ENCODE measurements at places on chromosomes 5 and 9.

GRCh38 chr5:14298126-14298847 lies 155.1 kb downstream of the TRIO start:
- DNase-seq: peak; percentile 35

DNA sequence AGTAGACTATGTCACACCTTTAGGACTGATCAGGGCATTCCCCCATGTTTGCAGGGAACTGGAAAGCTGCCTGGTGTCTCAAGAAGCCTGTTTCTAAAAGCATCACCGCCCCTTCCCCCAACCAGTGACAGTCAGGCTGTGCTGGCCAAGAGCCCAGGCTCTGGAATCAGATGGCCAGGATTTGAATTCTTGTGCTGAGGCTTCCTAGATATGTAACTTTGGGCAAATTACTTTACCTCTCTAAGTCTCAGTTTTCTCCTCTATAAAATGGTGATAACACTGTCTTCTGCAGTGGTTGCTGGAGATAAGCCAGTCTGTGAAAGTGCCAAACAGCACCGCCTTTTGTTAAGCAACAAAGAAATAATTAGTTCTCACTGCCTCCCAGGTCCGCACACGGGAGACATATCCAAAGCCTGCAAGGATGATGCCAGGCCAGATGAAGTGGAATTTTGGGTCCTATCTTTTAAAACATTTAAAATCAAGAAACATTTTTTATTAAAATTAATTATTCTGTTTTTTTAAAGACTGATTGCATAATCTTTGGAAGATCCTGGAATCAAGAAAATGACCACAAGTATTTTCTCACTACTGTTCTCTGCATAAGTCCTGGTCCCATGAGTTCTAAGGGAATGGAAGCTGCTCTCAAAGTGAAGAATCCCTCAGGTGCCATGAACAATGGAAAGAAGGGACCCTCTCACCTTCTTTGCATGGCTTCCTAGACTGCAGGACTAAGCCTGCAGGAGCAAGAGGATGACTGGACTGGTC lies 13.9 kb downstream of the SLC31A2 start:
- DNase-seq: peak; percentile 64

- DNase-seq: peak; percentile 23
These were observed 167.1 kb downstream of the PIK3R1 start for GRCh38 chr5:68382640-68383039.

- DNase-seq: no peak
These were observed 9.1 kb downstream of the GNE start for GRCh38 chr9:36249189-36249588.

DNA sequence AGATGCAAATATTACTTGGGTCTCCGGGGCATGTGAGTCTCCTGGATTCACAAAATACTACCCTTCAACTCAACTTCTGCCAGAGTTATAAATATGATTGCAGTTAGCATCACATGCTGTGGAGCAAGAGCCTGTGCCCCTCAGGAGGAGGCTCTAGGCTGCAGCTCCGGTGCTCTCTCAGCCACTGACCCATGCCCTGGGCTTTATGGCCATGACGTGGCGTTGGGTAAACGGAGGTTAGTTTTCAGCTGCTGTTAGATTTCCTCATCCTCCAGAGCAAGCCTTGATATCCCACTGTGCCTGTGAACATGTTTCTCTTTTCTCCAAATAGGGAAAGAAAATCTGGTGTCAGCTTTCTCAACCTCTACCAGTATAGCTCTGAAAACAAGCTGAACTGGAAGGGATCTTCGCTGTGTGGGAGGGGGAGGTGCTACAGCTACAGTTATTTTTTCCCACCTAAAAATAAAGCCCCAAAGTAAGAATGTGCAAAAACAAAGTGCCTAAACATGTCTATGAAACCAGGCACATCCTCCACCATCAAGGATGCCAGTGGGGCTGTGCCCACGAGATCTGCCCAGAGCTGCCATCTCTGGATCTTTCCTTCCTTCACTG lies 124.4 kb upstream of the GPR151 start:
- no peak for DNase-seq

DNA sequence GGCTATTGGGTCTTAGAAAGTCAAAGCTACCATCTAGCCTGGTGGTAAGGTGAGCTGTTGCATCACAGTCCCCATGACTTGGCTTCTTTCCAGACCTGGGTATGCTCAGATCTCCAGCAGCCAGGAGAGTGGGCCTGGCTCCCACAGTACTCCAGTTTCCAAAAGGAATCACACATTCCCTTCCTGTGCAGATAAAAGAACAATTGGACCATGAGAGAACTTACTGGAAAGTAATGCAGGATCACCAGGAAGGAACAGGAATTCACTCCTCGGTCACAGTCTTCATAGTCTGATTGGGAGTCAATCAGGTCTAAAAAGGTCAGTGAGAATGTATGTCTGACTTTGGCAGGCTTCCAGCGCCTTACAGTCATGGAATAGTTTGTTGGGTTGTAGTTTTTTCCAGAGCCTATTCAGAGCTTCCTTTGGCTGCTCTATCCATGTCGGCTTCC lies 47.8 kb upstream of the CD180 start:
- peak; percentile 82 for DNase-seq

GRCh38 chr9:125436613-125437443 lies 175.2 kb downstream of the GAPVD1 start:
- no peak for DNase-seq

- DNase-seq: no peak
These were observed 853 bp downstream of the DCP2 start for GRCh38 chr5:112977440-112977861.

DNA sequence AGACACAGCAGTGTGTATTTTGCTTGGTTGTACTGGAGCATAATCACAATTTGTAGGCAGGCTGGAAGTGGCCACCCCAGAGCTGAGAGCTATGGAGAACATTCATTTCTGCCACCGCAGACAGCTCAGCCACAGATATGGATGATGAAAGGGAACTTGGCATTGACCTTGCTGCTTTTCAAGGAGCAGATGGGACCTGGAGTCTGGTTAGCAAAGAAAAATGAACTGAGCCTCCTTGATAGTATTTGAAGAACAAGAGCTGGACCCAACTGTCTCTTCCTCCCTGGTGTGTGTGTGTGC lies 395.2 kb upstream of the ZNF462 start:
- DNase-seq: no peak

- DNase-seq: no peak
These were observed 4.7 kb upstream of the PANK3 start for GRCh38 chr5:168583742-168584482.

- no peak for DNase-seq
These were observed 17.5 kb upstream of the CXCL14 start for GRCh38 chr5:135596157-135596763.

- no peak for DNase-seq
These were observed 158.7 kb downstream of the IRX2 start for GRCh38 chr5:2592766-2593165.

GRCh38 chr5:132180134-132180745 lies 47.4 kb downstream of the P4HA2 start:
- DNase-seq: peak; percentile 82

DNA sequence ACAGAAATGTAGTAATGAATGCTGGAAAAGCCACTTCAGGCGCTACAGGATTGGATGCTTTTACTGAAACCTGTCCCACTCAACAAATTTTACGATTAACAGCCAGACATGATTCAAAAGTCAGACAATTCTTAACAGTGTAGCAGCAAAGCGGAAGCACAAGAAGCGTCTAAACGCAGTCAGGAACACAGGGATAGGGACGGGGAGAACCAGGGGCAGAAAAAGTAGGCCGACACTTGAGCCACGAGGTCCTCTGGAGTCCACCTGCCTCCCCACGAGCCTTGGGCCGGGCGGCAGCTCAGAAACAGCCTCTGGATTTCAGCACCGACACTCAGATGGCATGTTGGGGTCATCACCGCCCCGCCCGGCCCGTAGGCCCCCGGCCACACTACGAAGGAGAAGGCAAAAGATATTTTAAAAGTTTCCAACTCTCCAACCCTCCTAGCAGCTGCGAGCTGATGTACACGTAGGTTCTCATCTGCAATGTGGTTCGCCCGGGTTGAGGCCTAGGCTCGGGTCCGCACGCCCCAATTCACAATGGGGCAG lies 615 bp downstream of the RACK1 start:
- no peak for DNase-seq

DNA sequence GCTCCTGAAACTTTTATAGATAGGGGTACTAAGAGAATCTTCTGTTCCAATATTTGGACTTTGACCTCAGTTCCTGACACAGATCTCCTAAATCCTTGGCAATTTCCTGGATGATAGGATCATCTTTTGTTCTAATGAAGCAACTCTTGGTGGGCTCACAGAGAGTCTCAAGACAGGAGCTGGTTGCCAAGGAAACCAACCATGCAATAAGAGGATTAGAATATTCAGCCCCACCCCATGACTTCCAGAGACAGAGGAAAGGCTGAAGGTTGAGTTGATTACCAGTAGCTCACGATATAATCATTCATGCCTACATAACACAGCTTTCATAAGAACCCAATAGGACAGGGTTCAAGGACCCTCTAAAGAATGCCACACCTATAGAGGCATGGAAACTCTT lies 2050.2 kb upstream of the CDH6 start:
- DNase-seq: no peak

DNA sequence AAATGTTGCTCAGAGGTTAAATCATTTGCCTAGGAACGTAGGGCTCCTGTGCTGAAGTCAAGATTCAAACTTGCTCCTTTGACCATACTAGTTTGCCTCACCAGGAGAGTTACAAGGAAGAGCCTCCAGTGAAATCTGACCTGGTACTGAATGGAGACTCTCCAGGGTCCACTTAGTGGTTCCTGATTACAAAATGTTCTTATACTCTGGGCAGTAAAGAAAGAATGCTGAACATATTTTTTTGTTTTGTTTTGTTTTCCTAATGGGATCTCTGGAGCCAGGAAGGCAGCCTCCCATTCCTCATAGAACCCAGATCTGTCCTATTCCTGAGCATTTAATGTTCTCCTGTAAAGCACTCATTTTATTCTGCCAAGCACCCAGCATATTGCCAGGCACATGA lies 256.5 kb upstream of the CLINT1 start:
- no peak for DNase-seq

DNA sequence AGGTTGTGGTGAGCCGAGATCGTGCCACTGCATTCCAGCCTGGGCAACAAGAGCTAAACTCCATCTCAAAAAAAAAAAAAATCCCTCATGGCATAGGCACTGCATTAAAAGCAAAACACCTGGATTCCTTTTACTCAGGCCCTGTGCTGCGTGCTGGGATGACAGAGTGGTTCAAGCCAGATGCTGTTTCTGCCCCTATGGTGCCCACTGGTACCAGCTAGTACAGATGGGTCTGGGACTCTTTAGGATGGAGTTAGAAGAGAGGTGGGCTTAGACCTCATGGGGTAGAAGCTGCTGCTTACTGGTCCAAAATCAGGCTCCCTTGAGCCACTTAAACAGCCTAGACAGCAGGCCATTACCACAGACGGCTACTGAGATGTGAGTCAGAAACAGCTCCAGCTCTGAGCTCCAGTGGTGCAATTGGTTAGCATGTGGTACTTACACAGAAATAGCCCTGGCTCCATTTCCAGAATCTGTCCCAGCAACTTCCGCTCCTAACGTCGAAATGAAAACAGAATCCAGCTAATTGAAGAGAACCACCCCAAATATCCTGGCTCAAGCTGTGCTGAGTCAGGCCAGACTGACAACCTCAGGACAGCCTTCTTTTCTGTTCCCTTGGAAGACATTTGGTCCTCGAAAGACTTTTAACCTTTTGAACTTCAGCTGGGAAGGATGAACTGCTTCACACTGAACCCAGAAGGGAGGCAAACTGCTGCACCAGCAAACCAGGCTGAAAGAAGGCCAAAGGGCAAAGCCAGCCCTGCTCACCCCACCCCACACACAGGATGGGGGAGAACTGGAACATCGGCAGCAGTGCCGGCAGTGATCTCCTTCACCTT lies 15.5 kb downstream of the C5orf15 start:
- DNase-seq: peak; percentile 97

GRCh38 chr5:84445049-84445685 lies 60.5 kb upstream of the EDIL3 start:
- no peak for DNase-seq

DNA sequence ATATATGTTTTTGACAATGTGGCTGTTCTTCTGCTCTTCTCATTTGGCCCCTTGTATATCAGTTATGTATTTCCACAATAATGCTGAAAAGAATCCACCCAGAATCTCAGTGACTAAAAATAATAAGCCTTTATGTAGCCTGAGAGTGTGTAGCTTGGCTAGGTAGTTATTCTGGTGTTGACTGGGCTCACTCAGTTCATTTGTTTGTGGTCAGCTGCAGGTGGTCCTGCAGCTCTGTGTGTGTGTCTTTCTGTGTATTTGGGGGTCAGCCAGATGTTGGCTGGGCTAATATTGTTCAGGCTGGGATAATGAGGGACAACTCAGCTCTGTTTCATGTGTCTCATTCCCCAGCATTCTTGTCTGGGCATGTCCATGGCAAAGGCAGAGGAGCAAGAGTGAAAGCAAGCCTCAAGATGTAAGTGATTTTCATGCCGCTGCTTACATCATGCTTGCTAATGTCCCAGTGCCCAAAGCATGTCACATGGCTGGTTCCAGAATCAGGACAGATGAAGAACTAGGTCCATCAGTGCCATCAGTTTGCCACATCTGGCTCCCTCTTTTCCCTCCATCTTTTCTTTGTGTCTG lies 162.8 kb downstream of the KCTD16 start:
- DNase-seq: no peak

- peak; percentile 56 for DNase-seq
These were observed 212.4 kb upstream of the C9orf72 start for GRCh38 chr9:27785714-27786100.

GRCh38 chr9:29322240-29322639 lies 1749.0 kb upstream of the C9orf72 start:
- no peak for DNase-seq

DNA sequence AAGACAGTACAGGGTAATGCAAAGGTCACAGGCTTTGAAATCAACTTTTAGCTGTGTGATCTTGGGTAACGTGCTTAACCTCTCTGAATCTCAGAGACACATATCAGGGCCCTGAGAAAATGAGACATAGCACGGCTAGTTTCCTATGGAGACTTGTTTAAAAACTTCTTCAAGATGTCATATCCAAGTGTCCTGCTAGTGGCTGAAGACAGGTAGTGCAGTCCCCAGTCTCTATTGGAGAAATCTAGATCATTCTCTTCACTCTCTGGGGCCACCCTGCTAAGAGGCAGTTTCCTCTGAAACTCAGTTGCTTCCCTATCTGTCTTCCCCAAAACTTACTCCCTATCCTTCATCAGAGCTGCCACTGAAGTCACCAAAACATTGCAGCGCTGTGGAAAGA lies 30.3 kb upstream of the GRXCR2 start:
- DNase-seq: no peak

- DNase-seq: peak; percentile 82
These were observed 13.7 kb upstream of the ADRA1B start for GRCh38 chr5:159902444-159903121.

All from fibroblast of pulmonary artery (primary cell).